ENCODE measurements at places on chromosomes 16 and 17. TPM values are rescaled to one million over a fixed set of nuclear protein-coding genes. Genes with fewer than 3 reads are reported as not detected.

Gene TBC1D3
- not detected for polyA plus RNA-seq

Gene NT5C3B
- polyA plus RNA-seq: 98.0 TPM

Gene C17orf67
- 1.6 TPM for polyA plus RNA-seq

Gene AANAT
- polyA plus RNA-seq: not detected

Gene KCNG4
- 0.02 TPM for polyA plus RNA-seq

Gene TBC1D10B
- 15.7 TPM for polyA plus RNA-seq

Gene TBC1D3G
- not detected for polyA plus RNA-seq

Gene EVPL
- 0.23 TPM for polyA plus RNA-seq

Gene HSD17B1
- 1.3 TPM for polyA plus RNA-seq

Gene OTOP2
- polyA plus RNA-seq: not detected

Gene ZNF750
- not detected for polyA plus RNA-seq

Gene KRT20
- polyA plus RNA-seq: not detected

Gene KRTAP2-3
- 0.39 TPM for polyA plus RNA-seq

Gene STARD3
- 78.0 TPM for polyA plus RNA-seq

Gene KCNJ16
- polyA plus RNA-seq: not detected

Gene IL17C
- polyA plus RNA-seq: not detected

Gene SEPTIN1
- 0.13 TPM for polyA plus RNA-seq

Gene CFAP119
- 28.4 TPM for polyA plus RNA-seq

Gene TMEM92
- polyA plus RNA-seq: 0.28 TPM

Gene GFAP
- polyA plus RNA-seq: 0.48 TPM

Gene GAS2L2
- not detected for polyA plus RNA-seq

Gene ADPRM
- polyA plus RNA-seq: 10.8 TPM

Measured in SK-N-SH (cell line).